Ascending aorta (tissue), 2 donors: ENCODE measurements at places on chromosomes 3 and 15.

GRCh38 chr15:42108189-42108588, 13.8 kb upstream of the PLA2G4D start:
- DNase-seq: no peak

DNA sequence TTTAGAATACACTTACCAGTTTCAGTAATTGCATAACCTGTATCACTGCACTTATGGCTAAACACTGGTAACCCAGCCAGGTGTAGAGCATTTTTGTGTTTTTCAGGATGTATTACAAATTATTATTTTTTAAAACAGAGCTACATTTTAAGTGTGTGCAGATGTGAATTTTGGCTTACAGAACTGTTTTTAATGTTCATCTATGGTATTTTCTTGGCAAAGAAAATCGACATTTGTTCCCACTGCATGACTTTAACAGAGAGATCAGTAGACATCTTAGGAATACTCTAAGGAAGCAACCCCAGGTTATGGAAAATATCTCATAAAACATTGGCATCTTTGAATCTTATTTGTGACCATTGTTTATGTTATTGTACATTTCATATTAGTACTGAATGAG, 73.3 kb downstream of the ATP13A4 start:
- no peak for DNase-seq

DNA sequence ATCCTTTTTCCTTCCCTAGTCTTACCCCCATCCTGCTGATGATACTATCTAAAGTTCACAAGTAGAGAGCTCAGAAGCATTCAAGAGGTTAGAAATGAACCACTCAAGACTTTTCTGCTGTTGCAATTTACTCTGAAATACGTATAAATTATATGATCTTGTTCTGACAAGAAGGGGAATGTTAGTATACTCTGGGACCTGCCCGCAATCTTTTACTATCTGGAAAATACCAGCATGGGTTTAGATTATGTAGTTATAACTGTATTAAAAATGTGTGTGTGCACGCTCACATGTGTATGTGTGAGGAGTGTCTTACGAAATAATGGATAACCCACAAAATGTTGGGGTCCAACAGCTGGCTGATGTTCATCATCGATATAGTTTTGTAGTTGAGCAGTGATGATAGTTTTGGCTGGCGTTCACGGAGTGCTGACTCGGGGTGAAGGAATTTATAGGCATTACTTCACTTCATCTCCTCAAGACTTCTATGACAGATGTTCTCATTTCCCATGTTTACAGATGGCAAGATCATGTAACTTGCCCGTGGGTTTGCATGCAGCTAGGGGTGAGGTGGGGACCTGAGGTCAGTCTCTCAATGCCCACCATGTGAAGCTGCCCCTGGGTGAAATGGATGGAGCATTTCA, 297.5 kb upstream of the LYSMD4 start:
- DNase-seq: no peak

- DNase-seq: no peak
Observed at GRCh38 chr15:75723171-75723846, 10.7 kb upstream of the CSPG4 start.

DNA sequence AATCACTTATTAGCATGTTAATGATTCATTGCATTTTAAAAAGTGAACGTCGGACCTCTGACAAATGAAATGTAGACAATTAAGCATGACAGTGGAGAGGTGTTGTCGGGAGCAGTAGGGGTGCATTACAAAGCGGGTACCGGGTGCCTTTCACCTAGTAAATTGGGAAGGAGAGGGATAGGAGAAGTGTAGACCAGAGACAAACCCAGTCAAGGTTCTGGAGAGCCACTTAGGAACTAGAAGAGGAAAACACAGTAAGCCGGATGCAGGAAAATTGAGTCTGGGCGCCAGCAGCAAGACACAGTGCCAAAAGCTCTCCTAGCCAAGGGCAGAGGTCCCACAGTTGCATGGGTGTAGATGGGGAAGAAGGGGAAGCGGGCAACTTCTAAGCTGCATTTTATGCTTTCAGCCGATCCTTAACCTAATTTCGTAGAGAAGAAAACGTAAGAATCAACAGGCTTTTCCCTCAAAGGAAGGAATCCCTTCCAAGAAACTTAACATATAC, 3.1 kb upstream of the CERS3 start:
- no peak for DNase-seq
